ENCODE measurements at places on chromosomes 11 and 22. TPM values are rescaled to one million over a fixed set of nuclear protein-coding genes. Genes with fewer than 3 reads are reported as not detected.

The CFAP300 gene
- total RNA-seq = not detected

The SYT12 gene
- total RNA-seq = not detected

The HPX gene
- total RNA-seq = not detected

The CD3G gene
- total RNA-seq = not detected

Data from epithelial cell of umbilical artery (primary cell).